ENCODE measurements at places on chromosomes 4 and X. TPM values are rescaled to one million over a fixed set of nuclear protein-coding genes. Genes with fewer than 3 reads are reported as not detected.

DNA sequence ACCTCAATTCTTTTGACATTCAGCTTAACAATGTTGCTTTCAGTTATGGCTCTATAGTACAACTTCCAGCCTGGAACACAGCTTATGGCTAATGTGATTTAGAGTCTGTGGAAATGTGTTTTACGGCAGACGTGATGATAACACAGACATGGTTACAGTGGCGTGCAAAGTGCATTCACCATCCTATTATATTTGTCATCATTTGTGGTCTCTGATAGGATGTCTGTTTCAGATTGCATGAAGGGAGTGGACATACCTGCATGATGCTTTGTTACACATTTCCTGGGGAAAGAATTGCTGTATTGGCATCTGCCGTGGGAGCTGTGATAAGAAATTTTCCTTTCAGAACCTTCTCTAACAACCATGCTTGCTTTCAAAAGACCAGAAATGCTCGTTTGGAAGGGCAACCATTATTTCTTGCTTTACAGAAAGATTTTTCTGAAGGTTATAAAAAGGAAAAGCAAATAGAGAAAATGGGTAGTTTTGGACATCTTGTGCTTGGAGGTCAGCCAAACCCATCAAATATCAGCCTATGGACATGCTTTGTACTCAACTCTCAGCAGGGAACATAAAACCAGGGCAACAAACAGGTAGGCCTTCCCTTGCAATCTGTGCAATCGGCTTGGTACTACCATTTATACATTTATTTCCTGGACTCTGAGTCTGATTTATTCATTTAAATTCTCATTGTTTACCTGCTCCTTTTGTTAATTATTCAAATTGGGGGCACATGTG lies 273.9 kb downstream of the TLL1 start:
- no peak for DNase-seq

- no peak for DNase-seq
Observed at GRCh38 chr4:110183643-110184042, 14.8 kb downstream of the ELOVL6 start.

Gene SHROOM2
- 0.92 TPM for total RNA-seq

DNA sequence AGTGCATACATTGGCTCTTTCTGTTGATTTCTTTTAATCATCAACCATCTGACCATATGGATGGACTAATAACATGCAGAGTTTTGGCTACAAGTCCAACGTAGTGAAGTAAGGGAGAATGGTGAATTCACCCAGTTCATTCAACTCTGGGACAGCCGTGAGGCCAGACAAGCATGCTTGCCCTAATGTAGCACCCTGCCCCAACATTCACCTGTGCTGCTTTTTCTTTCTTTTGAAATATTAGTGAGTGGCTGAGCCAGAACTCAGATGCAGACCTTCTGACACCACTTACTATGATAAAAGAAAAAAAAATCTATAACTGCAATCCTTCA lies 17.5 kb downstream of the ARSJ start:
- no peak for DNase-seq

- DNase-seq = no peak
Observed at GRCh38 chr4:130008461-130008860, 912.5 kb downstream of the C4orf33 start.

DNA sequence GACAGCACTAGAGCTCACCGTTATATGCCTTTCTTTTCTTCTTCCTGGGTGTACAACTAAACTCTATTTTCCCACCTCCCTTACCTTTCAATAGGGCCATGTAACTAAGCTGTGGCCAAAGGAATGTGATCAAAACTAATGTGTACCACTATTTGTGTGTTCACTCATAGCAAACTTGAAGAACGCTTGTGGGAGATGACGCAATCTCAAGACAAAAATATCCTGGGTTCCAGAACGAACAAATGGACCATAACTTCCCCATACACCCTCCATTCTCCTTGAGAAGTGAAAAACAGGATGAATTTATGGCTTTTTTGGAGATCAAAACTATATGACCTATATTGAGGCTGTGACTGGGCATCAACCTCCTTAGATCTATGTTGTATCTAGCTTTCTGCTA lies 139.7 kb upstream of the GLRA2 start:
- no peak for DNase-seq

DNA sequence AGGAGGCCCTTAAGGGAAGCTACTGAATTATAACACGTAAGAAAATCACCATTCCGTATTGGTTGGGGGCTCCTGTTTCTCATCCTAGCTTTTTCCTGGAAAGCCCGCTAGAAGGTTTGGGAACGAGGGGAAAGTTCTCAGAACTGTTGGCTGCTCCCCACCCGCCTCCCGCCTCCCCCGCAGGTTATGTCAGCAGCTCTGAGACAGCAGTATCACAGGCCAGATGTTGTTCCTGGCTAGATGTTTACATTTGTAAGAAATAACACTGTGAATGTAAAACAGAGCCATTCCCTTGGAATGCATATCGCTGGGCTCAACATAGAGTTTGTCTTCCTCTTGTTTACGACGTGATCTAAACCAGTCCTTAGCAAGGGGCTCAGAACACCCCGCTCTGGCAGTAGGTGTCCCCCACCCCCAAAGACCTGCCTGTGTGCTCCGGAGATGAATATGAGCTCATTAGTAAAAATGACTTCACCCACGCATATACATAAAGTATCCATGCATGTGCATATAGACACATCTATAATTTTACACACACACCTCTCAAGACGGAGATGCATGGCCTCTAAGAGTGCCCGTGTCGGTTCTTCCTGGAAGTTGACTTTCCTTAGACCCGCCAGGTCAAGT lies 6.9 kb upstream of the MSANTD1 start:
- DNase-seq = no peak

DNA sequence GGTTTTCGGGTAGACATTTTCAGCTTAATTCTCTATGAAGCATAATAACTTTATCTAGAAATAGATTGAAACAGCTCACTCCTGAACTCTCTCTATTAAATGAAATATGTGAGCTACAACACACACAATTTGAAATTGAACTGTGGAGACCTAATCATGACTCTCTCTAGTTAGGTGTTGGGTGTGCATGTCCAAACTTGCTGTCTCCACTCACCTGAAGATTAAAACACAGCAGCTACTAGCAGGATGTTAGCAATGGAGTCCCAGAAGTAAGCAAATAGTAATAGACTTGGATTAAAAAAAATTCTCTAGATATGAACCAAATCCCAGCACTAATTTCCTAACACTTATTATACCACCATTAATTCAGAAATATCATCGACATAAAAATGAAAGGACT lies 173.1 kb downstream of the FSTL5 start:
- no peak for DNase-seq

- DNase-seq = no peak
Observed at GRCh38 chr4:67091673-67092072, 453.6 kb downstream of the CENPC start.

DNA sequence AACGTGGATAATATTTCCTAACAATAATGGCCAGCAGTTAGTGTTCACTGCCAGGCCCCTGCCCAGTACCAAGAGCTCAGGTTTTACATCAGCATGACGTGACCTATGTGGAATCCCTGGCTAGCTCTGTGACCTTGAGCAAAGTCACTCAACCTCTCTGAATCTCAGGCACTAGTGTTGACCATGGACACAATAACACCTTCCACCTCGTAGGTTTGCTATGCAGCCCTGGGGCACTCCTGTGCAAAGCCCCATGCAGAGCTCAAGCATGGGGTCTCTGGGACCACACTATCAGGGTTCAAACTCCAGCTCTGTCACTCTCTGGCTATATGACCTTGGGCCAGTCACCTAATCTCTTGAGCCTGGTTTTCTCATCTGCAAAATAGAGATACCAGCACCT lies 38.7 kb upstream of the MSX1 start:
- DNase-seq = no peak

DNA sequence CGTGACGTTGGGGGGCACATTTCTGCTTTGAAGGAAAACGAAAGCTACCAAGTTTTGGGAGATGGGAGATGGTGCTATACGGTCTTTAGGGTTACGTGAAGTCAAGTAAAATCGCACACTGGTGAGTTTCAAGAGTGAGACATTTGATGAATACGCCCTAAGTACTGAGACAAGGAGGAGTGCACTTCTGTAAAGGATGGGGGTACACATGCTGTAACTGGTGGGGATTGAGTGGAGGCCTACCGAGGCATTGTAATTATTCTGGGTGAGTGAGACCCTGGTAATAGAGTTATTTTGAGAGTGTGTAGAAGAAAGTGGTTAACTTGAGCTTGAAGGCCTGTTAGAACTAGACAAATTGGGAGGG lies 536 bp downstream of the SH3BGRL start:
- no peak for DNase-seq

GRCh38 chr4:83318666-83319065 lies 16.0 kb downstream of the HPSE start:
- DNase-seq = no peak

- DNase-seq = no peak
Observed at GRCh38 chr4:183631577-183632198, 27.3 kb downstream of the RWDD4 start.

DNA sequence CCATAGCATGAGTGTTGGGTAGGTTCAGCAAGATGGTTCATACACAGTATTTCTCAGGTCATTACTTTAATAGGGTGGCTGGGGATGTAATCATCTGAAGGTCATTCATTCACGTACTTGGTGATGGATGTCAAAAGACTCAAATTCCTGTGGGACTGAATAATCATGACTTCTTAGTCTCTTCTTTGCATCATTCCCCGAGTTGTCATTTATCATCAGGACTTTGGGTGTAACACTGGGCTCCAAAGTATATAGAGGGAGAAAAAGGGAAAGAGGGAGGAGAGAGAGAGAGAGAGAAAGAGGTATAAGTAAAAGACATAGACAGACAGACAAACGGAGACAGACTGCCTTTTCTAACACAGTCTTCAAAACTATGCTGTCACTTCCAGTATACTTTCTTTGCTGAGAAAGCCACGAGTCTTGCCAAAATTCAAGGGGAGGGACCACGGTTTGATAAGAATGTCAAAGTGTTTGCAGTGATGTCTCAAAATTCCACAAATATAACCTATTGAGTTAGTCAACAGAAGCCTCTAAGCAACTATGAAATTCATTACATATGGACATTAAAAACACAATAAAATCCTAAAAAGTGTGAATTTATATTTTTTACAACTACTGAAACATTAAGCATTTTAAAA lies 55.9 kb downstream of the UGT2A3 start:
- DNase-seq = no peak

GRCh38 chr4:76690906-76691275 lies 207.1 kb downstream of the SOWAHB start:
- DNase-seq = no peak

DNA sequence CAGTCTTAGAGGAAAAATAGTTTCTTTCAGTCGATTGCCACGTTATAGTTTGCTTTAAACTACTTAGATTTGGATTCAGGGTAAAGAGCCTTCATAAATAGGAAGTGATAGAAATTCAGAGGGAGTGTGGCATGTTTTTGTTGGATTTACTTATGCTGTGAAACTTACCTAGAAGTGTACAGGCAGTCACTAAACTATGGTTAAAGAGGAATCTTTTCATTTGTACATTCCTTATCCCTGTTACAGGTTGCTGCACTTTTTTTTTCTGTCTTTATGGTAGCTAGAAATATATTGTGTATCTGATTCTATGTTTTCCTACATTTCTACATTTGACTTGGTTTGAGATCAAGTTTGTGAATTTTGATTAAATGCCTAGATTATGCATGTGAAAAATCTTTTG lies 19.1 kb downstream of the WWC2 start:
- DNase-seq = no peak

- DNase-seq = no peak
Observed at GRCh38 chr4:146643812-146644401, 5.2 kb downstream of the POU4F2 start.

DNA sequence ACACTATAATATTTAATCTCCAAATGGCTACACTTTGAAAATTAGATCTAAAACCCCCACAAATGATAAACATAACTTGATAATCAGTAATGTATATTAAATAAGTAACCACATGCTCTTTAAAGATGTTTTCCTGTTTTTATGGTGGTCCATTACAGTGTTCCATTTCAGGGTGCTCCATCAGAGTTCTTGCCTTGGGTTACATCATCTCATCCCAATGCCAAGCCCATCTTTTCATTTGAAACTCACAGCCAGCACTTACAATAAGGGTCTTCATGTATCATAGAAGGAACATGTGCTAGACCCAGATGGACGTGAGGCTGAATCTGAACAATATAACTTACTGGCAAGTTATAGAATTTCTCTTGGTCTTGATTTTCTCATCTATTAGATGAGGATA lies 10.5 kb upstream of the PAQR3 start:
- DNase-seq = no peak

DNA sequence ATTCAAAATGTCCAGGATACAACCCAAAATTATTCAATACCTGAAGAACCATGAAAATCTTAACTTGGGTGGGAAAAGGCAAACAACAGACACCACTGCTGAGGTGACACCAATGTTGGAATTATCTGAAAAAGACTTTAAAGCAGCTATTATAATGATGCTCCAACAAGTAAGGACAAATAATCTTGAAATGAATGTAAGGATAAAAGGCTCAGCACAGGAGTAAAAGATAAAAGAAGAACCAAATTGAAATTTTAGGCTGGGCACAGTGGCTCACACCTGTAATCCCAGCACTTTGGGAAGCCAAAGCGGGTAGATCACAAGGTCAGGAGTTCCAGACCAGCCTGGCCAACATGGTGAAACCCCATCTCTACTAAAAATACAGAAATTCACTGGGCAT lies 4.0 kb upstream of the SLC9A7 start:
- DNase-seq = no peak

Gene ANK2
- 208 TPM for total RNA-seq

GRCh38 chr4:161505141-161505540 lies 658.7 kb downstream of the FSTL5 start:
- DNase-seq = no peak

GRCh38 chrX:11261260-11261659 lies 32.0 kb upstream of the AMELX start:
- DNase-seq = no peak

GRCh38 chr4:13635286-13635799 lies 7.8 kb upstream of the BOD1L1 start:
- DNase-seq = no peak

DNA sequence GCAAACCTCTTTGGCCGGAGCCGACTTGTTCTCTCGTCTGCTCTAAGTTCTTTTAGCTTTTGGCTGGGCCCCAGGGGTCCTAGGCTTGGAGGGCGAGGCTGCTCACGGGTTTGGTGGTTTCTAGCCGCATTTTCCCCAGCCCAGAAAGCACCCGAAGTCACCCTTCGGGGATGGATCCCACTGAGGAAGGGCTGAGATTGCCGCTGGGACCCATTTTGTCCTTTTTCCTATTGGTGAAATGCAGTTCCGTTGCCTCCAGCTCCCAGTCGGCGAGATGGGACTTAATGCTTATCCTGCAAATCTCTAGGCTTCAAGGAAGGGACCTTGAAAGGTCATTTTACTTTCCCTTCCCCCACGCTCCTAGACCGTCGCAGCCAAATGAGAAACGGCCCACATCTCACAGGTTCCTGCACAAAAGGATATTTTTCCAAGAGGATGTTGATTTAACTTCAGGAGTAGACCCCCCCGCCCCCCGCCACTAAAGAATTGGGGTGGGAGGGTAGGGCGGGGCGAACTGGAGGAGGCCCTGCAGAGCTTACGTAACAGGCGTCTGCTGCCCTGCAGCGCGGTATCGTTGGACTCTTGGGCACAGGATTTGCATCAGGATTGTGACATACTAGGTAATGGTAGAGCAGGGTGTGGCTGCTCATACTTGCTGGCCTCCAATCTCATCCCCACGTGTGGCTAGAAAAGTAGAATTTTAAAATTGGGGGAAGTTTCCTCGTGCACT lies 564 bp downstream of the PGK1 start:
- peak; percentile 78 for DNase-seq

Gene LPAR4
- 0.40 TPM for total RNA-seq

Measured in cardiac septum (tissue), 1 donor.